ENCODE measurements at places on chromosomes 5 and 9.

- DNase-seq = no peak
Measured at GRCh38 chr5:135042595-135042994, 8.6 kb upstream of the PITX1 start.

GRCh38 chr9:126507318-126508109, 106.2 kb upstream of the LMX1B start:
- no peak for DNase-seq

- peak; percentile 2 for DNase-seq
Measured at GRCh38 chr5:44332285-44332971, 56.8 kb downstream of the FGF10 start.

DNA sequence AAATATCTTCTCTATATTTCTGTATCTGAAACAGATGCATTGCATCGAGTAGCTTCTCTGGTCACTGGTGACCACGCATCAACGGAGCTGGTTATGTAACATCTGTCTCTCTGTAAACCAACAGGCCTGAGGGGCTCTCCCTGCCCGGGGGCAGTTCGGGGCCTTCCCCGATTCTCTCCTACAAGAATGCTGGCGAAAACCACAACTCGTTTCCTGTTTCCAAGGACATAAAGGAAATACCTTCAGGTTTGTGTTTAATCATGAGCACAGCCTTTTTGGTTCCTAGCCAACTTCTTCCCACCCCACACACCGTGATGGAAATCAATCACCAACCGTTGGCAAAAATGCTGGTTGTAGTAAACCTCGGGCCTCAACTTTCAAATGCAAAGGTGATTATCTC, 25.1 kb downstream of the GDNF start:
- no peak for DNase-seq

DNA sequence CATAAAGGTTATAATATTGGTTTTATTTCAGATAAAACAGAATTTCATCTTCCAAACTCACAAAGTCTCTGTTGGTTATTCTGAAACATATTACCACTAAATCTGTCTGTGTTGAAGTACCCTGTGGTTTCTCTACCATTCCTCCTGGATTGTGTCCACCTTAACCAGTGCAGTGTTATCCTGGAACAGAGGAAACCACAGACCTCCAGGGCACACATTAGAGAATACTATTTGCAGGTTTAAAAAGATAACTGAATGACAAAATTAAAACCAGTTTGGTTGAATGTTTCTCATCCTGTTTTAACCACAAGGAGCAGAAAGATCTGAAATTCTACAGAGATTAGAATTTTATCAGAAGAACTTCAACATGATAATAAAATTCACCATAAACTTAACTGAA, 251.8 kb downstream of the CWC27 start:
- DNase-seq = no peak

- no peak for DNase-seq
Measured at GRCh38 chr5:135569755-135570452, 8.9 kb downstream of the CXCL14 start.

DNA sequence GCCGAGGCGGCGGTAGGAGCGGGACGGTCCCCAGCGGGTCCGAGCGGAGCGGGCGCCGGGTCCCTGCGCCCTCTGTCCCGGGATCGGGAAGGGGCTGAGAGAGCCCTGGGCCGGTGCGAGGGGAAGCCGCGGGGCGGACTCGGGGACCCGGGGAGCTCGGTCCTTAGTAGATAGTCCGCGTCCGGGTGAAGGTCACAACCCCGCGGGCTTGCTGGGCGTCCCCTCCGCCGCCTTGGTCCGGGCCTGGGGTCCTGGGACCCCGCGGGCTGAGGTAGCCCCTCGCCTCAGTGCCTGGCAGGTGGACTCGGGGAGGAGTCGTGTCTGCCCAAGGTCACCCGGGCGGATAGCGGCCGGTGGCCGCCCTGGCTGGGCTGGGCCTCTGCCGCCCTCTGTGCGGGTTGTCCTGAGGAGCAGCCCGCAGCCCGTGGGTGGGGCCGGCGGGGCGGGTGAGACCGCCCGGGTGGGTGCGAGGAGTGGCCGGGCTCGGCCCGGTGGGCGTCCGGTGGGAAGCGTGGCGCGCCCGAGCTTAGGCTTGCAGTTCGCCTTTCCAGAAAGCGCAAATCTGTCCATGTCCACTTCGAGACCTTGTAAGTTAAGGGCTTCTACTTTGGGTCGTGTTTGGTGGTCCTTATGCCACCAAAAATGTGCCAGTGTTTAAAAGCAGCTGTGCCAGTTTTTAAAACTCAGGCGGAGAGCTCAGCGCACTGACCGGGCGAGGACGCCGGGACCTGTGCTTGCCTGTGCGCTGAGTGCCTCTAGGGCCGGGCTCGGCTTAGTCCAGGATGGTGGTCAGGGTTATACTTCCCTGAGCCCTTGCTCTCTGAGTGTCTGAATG, 554 bp downstream of the SDHA start:
- DNase-seq = no peak

DNA sequence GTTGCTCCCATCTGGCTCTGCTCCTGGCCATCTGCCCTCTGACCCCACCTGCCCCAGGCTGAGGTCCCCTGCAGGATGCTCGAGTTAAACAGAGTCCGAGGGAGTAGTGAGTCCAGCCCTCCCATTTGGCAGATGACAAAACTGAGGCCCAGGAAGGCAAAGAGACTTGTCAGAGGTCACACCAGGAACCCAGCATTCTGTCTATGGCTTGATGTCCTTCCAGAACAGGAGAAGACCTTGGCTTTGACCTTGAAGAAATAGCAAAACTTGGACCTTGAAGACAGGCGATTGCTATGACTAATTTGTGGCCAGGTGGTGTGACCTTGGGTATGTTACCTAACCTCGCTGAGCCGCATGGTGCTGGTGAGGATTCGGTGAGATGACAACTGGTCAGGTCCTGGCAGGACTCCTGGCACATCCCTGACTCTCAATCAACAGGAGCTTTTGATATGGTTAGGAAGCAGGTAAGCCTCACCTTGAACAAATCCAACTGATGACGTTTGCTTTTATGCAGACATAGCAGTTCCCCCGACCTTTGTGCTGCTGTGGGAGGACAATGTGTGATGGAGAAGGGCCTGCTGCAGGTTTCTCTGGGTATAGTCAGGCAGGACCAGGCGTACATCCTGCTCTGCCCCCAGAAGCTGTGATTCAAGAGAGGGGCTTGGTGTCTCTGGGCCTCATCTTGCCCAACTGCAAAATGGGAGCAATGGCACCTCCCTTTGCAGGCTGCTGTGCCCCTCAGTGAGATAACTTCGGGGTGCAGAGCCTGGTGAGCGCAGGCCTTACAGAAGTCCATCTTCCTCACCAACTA, 198.7 kb downstream of the C9orf50 start:
- no peak for DNase-seq

DNA sequence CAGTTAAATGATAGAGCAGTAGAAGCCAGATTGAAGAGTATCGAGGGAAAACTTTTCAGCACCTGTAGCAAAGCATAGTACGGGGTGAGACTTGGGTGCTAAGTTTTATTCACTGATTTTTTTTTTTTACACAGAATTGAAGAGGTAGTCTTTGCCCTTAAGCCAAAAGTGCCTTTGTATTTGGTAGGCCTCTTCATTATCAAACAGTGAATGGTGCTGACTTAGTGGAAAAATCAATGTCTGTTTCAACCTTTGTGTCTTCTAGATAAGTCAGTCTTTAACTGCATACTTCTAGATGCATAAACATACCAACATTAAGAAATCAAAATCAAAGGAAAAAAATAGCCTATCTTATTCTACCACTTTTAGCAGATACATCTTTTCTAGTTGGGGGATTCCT, 13.7 kb downstream of the RNF14 start:
- no peak for DNase-seq

DNA sequence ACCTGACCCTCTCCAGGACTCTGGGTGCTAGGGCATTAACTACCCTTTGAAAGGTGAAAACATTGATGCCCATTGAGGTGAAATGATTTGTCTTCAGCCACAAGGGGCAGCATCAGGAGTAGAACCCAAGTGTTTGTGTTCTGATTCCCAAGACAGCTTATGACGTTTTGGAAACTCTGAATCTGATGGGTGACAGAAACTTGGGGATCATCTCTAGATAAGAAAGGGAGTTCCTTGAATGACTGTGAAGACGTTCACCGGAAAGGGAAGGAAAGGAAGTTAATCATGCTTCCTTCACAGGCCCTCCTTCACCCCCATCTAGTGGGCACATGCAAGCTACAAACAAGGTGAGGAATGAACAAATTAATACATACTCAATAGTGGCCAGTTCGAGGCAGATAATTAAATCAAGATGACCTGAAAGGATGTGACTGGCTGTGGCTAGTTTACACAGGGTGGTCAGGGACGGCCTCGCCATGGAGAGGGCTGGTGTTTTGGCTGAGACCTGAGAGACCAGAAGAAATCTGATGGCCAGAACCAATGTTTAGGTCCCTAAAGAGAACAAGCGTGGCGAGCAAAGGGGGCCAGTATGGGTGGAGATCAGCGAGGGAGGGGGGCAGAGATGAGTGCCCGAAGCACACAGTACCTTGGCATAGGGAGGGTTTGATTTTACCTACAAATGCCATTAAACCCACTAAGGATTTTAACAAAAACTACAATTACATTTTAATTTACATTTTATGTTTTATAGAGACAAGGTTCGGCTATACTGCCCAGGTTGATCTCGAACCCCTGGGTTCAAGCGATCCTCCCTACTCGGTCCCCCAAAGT, 937 bp upstream of the SLC26A2 start:
- DNase-seq = peak; percentile 88

DNA sequence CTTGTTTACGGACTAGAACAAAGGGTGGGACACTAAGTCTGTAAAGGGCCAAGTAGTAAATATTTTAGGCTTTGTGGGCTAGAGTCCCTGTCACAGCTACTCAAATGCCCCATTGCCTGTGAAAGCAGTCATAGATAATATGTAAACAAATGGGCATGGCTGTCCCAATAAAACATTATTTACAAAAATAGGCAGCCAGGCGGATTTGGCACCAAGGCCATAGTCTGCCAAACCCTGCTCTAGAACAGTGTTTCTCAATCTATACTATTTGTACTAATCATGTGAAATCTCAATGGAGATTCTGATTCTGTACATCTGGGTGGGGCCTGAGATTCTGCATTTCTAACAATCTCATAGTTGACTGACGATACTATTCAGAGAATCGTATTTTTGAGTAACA, 92.0 kb downstream of the RFX3 start:
- DNase-seq = no peak

DNA sequence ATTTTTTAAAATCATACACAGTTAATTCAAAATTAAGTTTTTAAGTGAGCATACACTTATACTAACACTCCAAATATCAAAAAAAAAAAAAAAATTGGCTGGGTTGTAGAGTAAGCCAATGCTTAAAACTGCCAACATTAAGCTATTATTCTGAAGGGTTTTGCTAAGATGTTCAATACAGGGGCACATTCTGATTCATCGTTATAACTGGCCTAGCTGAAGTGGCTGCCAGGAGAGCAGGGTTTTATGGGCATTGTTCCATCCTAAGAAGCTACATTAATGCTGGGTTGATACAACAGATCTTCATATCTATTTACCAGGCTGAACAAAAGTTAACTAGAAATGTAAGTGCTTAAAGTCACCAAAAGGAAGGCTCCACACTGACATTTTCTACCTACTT, 13.4 kb downstream of the ELAVL2 start:
- no peak for DNase-seq

Measured in keratinocyte (primary cell).